ENCODE measurements at places on chromosomes 3 and 15.

GRCh38 chr15:69021895-69022294, 7.4 kb downstream of the NOX5 start:
- DNase-seq: no peak

GRCh38 chr3:187619461-187619860, 50.7 kb downstream of the SST start:
- DNase-seq: no peak

- no peak for DNase-seq
Observed at GRCh38 chr3:105802118-105802706, 66.6 kb downstream of the CBLB start.

DNA sequence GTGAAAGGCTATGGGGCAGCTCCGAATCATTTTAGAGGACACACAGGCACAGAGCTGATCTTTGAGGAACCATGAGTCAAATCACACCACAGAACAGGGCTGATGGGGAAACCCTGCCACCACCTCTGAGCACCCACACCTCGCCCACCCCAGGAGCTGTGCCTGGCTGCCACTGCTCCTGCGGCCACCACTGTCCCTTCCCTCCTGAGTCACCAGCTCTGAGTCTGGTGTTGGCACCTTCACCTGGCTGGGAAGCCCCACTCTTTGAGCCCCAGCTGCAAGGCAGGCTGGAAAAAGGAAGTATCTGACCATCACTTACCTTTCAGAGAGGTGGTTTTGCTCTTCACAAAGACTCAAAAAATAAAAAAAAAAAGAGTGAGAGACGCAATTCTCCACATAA, 63.6 kb upstream of the MEF2A start:
- no peak for DNase-seq

DNA sequence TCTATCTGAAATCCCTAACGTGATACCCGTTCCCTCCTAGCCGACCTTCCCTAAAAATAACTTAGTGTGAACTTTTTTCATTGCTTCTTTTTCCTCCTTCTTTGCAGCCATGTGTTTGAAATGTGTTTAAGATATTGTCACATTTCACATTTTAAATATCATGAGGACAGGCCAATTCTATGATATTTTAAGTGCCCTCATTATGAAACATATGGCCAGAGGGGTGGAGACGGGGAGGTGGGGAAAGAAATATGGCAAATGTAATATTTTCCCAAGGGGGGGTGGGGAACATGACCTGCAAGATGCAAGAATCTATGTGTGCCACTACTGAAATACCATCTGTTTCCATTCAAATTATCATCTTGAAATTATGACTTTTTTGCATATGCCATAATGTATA, 1039.2 kb downstream of the AGBL1 start:
- no peak for DNase-seq

Measured in amygdala (tissue), 56 donors.